Heart right ventricle (tissue), 16 donors: ENCODE measurements at places on chromosomes 12 and 14. TPM values are rescaled to one million over a fixed set of nuclear protein-coding genes. Genes with fewer than 3 reads are reported as not detected.

DNA sequence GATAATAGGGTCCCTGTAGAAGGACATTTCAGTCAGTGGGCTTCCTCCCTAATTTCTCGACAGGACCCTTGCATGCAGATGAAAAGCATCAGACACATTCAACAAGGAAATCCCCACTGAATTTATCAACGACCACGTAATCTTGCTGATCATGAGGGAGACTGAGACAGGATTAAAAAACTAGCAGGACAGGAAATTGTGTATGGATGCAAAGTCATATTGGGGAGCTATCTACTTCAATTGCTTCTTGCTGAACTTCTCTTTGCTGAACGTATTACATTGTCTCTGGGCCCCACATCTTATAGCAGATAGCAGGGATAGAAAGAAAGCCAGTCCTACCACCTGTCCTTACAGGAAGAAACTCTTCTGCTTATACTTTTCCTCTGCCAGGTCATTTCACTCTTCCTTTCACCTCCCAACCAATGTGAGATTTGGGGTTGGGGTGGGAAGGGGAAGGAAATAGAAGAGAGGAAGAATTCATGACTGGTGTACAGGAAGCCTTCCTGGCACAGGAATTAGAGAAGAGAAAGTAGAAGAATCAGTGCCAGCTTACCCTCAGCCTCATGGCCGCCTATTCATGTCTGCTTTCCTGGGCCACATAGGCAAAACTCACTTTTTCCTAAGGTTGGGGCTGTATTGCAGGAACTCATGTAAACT, 333.3 kb downstream of the ZFP36L1 start:
- no peak for DNase-seq

- no peak for DNase-seq
These were observed 15.2 kb upstream of the AKAP6 start for GRCh38 chr14:32313844-32314376.

DNA sequence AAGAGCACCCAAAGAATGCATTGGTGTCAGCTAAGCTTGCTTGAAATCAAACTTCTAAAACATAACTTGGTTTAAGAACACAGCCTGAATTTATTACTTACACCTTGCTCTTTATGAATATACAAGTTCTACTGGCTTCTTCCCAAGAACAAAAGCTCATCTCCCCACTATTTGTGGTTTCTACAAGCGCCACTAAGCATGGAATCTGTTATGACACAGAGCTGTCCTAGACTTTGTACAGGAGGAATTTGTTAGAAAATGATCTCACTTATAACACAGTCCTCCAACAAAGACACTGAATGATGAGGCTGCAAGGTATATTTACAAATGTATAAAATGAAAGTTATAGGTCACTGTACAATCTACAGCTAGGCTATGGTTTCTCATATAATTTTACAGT, 452.1 kb downstream of the BCAT1 start:
- DNase-seq = no peak

DNA sequence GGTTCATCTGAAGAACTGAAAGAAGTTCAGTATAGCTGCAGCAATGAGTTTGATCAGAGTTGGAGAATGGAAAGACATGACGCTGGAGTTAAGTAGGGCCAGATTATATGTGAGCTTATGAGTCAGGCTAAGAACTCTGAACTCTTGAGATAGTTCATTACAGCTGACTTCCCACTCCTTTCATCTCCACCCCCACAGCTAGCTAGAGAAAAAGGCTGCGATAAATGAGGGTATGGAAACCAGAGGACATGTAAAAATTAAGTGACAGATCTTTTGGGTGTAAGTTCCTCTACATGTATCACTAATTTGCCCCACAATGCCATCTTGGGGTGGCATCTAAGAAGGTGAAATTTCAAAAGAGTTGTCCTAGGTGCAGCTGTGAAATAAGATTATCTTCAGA, 28.6 kb downstream of the PYM1 start:
- no peak for DNase-seq

GRCh38 chr14:27528328-27528727, 930.5 kb upstream of the NOVA1 start:
- no peak for DNase-seq

GRCh38 chr14:98819867-98820206, 452.2 kb downstream of the BCL11B start:
- DNase-seq = no peak

GRCh38 chr14:72559669-72560255, 334.1 kb downstream of the DPF3 start:
- DNase-seq = no peak

- no peak for DNase-seq
These were observed 31.2 kb downstream of the CCDC59 start for GRCh38 chr12:82326905-82327503.

- DNase-seq = no peak
These were observed 154.1 kb upstream of the FUT8 start for GRCh38 chr14:65258391-65258790.

DNA sequence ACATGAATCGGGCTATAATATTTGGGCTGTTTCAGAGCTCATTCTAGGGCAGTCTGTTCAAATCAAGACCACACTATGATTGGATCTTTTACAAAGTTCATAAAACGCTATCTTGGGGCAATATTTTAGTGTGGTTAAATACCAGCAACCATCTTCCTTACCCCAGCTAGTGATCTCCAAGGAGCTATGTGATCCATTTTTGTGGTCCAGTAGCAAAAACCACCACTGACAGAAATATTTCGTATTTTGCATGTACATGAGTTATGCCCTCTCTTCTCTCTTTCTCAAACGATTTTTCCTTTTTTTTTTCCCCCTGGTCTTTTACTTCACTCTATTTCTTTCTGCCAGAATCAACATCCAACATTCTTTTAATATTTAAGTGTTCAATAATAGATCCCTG, 280.6 kb upstream of the KITLG start:
- DNase-seq = no peak

NKX2-8 gene
- total RNA-seq = not detected

NRIP2 gene
- total RNA-seq = 1.4 TPM

KRT79 gene
- not detected for total RNA-seq

WSCD2 gene
- 2.7 TPM for total RNA-seq

ALKBH2 gene
- total RNA-seq = 6.8 TPM

GRIN2B gene
- not detected for total RNA-seq
